ENCODE measurements at places on chromosomes 7 and 10. TPM values are rescaled to one million over a fixed set of nuclear protein-coding genes. Genes with fewer than 3 reads are reported as not detected.

The ANKRD26 gene
- 32.3 TPM for total RNA-seq

The TMEM130 gene
- 3.6 TPM for total RNA-seq

The ZNF277 gene
- 77.0 TPM for total RNA-seq

The OR13A1 gene
- not detected for total RNA-seq

The TRIM74 gene
- 0.47 TPM for total RNA-seq

The LDB3 gene
- 0.16 TPM for total RNA-seq

The LLCFC1 gene
- total RNA-seq: not detected

The SLC26A3 gene
- total RNA-seq: not detected

The FAM25C gene
- total RNA-seq: not detected

Data from occipital lobe (tissue), 3 donors.